Renal pelvis (tissue), 12 donors: ENCODE measurements at places on chromosomes 11 and 22. TPM values are rescaled to one million over a fixed set of nuclear protein-coding genes. Genes with fewer than 3 reads are reported as not detected.

The MAP6 gene
- 7.6 TPM for polyA plus RNA-seq

The TRMT112 gene
- polyA plus RNA-seq = 252 TPM

The CCDC73 gene
- polyA plus RNA-seq = 0.23 TPM

The MUC2 gene
- 0.17 TPM for polyA plus RNA-seq

The WBP2NL gene
- polyA plus RNA-seq = 2.8 TPM

The MIAT gene
- polyA plus RNA-seq = 0.44 TPM

The APOBEC3B gene
- 6.8 TPM for polyA plus RNA-seq

The UBQLNL gene
- 1.1 TPM for polyA plus RNA-seq

The UPB1 gene
- 0.58 TPM for polyA plus RNA-seq

The MYOD1 gene
- polyA plus RNA-seq = not detected

The CNIH2 gene
- polyA plus RNA-seq = 4.4 TPM

The PANX2 gene
- 2.5 TPM for polyA plus RNA-seq

The RIMBP3B gene
- polyA plus RNA-seq = not detected

The OR52I2 gene
- 0.03 TPM for polyA plus RNA-seq

The SLC22A9 gene
- polyA plus RNA-seq = not detected

The TRIM22 gene
- polyA plus RNA-seq = 7.7 TPM

The VPREB1 gene
- polyA plus RNA-seq = not detected

The THRSP gene
- 0.33 TPM for polyA plus RNA-seq
